Psoas muscle (tissue), 8 donors: ENCODE measurements at places on chromosomes 7 and 10. TPM values are rescaled to one million over a fixed set of nuclear protein-coding genes. Genes with fewer than 3 reads are reported as not detected.

GRCh38 chr10:124546055-124546369 lies 84.4 kb downstream of the LHPP start:
- DNase-seq: no peak

DNA sequence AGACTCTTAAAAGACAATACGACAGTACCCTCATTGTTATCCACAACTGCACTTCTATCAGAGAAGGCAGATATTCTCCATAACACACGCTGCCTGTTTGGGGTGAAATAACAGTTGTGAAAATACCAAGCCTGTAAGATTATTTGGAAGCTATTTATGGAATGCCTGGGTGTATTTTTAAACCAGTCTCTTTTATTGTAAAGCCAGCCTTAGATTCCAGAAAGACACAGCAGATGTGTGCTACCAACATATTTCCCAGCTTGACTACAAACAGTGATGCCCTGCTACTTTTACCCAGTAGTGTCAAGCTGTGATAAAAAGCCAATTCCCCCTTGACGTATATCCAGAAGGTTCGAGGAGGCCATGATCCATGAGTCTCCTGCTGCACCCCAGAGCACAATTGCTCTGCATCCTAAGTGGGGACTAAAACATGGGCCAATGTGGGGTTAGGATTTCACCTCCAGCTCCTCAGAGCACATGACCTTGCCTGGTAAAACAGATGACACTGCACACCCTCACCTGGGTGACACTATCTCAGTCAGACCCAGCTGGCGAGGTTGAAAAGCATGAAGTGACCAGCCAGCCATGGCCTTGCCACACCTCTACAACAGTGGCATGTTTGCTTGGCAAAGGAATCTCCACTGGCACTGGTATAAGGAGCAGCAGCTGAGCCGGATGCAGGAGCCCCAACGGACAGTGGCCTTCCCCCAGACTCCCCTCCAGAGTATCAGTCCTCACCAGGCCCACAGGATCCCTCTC lies 62.2 kb downstream of the GFRA1 start:
- no peak for DNase-seq

DNA sequence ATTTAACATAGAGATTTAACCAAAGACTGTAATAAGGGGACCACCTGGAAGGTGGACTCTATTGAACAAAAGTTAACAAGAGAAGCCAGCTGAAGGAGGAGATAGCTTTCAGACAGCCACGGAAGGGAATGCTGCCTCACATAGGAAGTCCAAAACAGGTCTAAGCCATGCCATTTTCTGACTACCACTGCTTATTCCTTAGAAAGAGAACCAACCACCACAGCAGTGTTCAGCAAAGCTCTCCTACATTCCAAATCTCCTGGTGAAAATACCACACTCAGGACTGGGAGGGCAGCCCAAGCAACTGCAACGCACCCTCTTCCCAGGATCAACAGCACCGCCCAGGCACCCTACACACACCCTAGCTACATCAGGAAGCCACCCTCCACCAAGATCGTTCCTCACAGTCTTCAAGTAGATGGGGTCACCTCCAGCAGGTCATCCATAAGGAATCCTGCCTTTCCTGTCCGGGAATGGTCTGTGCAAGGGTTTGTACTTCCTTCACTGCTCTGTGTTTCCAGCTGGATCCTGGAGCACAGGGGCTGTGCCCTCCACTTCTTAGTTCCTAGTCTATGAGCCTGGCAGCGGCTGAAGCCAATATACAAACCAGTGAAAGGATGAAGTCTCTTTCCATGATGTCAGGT lies 2.5 kb downstream of the KIAA1549 start:
- no peak for DNase-seq

GRCh38 chr10:110016039-110016438 lies 8.3 kb downstream of the ADD3 start:
- no peak for DNase-seq

- no peak for DNase-seq
Observed at GRCh38 chr7:69674701-69675182, 76.5 kb downstream of the AUTS2 start.

DNA sequence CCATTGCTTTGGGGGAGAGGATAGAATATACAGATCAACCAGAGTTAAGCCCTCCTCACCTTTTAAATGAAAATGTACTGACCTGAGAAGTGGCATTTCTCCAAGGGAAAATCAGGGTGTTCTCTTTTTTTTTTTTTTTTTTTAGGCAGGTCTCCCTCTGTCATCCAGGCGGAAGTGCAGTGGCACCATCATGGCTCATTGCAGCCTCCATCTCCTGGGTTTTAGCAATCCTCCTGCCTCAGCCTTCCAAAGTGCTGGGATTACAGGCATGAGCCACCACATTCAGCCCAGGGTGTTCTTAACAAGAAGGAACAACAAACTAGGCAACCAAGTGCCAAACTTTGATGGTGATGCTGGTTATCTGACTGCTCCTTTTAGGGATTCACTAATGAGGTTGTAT lies 111.0 kb downstream of the SVOPL start:
- DNase-seq: no peak

The ACTA2 gene
- 56.6 TPM for polyA plus RNA-seq

The COPS6 gene
- polyA plus RNA-seq: 126 TPM

The CCL24 gene
- not detected for polyA plus RNA-seq

DNA sequence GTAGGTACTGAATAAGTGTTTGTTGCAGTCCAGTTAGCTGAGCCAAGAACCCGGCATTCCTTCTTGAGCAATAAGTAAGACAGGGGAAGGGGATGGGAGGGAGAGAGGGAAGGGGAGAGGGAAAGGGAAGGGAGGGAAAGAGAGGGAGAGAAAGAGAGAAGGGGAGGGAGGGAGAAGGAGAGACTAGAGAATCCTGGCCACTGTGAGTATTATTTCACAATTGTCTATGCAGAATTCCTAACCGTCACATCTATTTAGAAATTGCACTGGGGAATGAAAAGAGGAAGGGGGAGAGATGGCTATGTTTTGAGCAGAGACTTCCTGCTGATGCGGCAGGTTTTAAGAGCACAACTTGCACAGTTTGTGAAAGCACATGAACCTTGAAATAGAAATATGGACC lies 251.4 kb upstream of the ZMIZ1 start:
- no peak for DNase-seq

GRCh38 chr10:110883924-110884323 lies 12.2 kb downstream of the PDCD4 start:
- no peak for DNase-seq

The SRRM3 gene
- polyA plus RNA-seq: 0.49 TPM

DNA sequence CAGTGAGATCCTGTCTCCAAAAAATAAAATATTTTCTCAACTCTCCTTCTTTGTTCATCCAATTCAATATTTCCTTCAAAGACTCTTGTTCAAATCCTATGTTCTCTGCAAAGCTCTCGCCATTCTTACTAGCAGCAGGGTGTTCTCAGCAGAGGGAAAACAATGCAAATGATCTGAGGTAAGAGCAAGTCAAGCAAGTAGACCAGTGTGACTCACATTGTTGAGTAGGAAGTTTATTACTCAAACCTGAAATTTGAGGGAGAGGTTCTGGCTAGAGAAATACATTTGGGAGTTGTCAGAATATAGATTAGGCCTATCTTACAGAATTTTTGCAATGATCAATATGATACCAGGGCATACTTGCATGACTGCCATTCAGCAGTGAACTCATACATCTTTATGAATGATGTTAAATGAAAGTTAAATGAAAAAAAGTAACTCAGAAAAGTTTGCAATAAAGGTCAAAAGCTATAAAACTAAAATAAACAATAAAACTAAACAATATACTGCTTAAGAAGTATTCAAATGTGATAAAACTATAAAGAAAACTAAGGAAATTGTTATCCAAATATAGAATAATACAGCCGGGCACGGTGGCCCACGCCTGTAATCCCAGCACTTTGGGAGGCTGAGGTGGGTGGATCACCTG lies 5.8 kb downstream of the IDE start:
- DNase-seq: no peak

- DNase-seq: no peak
Observed at GRCh38 chr10:21329995-21330627, 195.4 kb downstream of the SKIDA1 start.

GRCh38 chr10:43912469-43912868 lies 263.8 kb upstream of the ZNF32 start:
- DNase-seq: no peak

The SUN3 gene
- polyA plus RNA-seq: not detected

DNA sequence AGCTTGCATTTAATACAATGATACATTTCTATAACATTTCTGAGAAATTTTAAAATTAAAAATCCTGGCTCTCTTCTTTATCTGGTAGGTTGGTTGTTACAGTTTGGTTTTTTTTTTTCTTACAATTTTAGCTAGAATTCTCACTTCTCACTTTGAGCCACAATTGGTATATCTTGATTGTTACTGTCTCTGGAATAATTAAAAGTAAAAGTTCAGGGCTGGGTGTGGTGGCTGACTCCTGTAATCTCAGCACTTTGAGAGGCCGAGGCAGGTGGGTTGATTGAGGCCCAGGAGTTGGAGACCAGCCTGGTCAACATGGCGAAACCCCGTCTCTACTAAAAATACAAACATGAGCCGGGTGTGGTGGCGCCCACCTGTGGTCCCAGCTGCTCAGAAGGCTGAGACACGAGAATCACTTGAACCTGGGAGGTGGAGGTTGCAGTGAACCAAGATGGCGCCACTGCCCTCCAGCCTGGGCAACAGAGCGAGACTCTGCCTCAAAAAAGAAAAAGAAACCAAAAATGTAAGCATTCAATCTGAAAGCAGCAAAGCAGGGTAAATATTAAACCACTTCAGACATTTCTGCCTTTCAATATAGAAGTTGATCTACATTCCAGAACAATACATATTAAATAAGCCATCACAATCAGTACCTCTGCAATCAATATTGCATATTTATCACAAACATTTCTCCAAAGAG lies 88.6 kb upstream of the PFKP start:
- no peak for DNase-seq

GRCh38 chr10:1409392-1409791 lies 327.9 kb downstream of the ADARB2 start:
- no peak for DNase-seq

The ALOX5 gene
- polyA plus RNA-seq: 2.9 TPM

DNA sequence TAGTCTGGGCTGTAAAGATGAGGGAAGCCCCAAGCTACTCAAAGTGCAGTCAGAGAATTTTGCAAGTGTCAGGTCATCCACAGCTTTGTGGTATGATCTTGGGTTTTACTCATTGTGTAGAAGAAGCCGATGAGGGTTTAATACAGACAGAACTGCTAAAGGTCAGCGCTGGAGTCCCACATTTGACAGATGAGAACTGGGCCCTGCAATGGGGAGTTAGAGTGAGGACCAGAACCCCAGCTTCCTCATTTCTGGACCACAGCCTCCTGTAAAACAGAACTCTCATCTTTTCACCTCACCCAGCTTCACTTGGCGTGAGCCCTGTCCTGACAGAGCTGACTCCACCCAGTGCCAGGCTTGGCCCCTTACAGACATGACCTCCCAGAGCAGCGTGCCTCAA lies 20.1 kb downstream of the LRRC20 start:
- no peak for DNase-seq

The FAM25G gene
- polyA plus RNA-seq: not detected

- DNase-seq: no peak
Observed at GRCh38 chr7:48360574-48360973, 189.3 kb downstream of the ABCA13 start.

The NPSR1 gene
- polyA plus RNA-seq: not detected

DNA sequence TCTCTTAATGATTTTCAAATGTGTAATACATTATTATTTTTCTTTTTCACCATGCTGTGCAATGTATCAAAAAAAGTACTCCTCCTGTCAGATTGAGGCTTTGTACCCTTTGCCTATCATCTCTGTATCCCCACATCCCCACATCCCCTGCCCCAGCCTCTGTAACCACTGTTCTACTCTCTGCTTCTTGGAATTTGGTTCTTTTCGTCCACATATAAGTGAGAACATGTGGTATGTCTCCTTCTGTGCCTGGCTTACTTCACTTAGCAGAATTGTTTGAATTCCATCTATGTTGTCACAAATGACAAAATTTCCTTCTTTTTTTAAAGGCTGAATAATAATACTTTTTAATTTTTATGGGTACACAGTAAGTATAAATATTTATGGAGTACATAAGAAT lies 13.8 kb downstream of the TAF3 start:
- DNase-seq: no peak

The GFRA1 gene
- polyA plus RNA-seq: 5.0 TPM

The ZDHHC6 gene
- 26.4 TPM for polyA plus RNA-seq

The HOXA10 gene
- 17.2 TPM for polyA plus RNA-seq

GRCh38 chr7:70645279-70645678 lies 486.7 kb upstream of the GALNT17 start:
- DNase-seq: no peak

The MUC3A gene
- 0.22 TPM for polyA plus RNA-seq

DNA sequence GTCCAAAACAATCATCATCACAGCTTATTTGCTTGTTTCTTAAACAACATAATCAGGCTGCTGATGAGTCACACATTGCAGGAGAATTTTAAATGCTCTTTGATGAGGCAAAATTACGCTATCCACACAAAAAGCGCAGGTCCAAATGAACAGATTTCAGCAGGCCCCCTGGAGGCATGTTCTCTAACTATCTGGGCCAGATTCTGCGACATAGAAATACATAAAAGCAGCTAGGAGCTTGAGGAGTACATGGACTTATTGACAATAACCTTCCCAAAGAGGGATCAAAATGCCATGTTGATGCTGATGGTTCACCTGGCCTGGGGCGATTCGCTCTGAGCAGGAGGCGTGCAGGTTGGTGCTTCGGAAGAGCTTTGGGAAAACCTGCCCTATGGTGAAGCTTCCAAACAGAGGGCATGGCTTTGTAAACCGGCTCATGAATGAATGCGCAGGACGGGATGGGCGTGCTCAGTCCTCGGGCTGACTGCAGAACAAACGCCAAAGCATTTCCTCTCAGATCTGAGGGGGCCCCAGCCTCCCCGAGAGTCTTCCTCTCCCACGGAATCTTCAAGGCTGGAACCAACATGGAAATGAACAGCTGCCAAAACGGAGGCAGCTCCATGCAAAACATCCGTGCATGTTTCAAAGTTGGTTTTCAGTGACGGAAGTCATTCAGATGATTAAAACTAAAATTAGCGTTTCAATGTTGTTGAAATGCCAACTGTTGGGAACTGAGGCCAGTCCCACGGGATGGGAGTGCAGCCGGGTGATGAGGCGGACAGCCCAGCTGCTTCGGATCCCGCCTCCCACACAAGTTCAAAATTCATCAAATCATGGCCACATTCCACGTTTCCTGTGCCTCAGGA lies 179.6 kb downstream of the TCERG1L start:
- no peak for DNase-seq

- DNase-seq: peak; percentile 60
Observed at GRCh38 chr10:102335184-102335583, 60.3 kb upstream of the NFKB2 start.
